NCI-H1436 treated with DMSO at 0.1 percent for 48 hours (cell line): ENCODE measurements at places on chromosomes 16 and 17.

DNA sequence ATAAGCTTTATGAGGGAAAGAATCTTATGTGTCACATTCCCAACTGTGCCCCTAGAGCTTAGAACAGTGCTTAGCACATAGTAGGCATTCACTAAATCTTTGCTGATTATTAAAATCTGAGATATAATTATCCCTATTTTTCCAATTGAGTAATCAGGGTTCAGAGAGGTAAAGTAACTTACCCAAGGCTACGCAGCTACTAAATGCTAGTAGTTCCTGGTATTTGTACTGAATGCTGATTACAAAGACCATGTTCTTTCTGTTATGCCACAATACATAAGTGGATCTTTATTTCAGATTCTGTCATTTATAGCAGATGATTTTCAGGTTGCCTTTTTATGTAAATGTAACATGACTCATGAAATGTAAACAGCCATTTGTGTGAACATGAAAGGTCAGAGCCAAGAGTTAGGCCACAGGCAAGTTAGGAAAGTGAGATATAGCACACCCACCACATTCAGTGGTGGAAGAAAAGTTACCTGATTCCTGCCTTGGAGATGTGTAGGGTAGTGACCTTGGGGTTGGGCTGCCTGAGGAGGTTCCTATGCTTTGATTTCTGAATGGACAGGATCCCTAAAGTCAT, 77.2 kb downstream of the FTO start:
- DNase-seq: no peak

DNA sequence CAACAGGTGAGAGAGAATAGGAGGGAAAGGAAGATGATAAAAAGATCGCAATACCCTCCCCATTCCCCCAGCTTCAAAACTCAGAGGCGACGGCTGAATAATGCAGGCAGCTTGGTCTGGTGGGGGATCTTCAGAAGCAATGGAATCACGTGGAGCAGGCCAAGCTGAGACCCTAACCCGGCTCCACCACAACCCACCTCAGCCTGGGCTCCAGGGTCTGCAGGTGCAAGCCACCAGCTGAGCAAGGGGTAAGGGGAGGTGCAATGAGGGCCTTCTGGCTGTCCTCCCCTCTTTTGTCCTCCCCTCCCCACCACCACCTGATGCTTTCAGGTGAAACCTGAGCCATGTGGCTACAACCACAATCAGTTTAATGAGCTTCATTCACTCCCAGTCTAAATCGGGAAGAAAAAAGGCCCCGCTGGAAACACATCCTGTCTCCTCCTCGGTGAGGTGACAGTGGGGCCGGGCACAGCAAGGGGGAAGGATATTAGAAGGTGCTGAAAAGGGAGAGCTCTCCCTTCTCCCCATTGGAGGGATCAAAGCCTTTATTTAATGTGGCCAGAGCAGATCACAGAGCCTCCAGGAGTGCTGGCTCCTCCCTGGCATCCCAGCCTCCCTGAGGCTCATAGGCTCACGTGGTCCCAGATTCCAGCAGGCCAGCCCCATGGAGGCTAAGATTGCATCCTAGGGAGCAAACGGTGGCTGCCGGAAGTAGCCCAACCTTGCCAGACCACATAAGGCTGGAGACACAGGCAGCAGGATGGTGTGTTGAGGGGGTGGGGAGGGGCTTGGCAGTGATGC, 261.0 kb downstream of the SOX9 start:
- peak; percentile 90 for DNase-seq

- no peak for DNase-seq
Measured at GRCh38 chr16:17369421-17370222, 101.1 kb downstream of the XYLT1 start.

GRCh38 chr16:46885960-46886763, 2.0 kb downstream of the GPT2 start:
- DNase-seq: no peak

GRCh38 chr17:65978871-65979270, 213.1 kb downstream of the CEP112 start:
- DNase-seq: no peak

DNA sequence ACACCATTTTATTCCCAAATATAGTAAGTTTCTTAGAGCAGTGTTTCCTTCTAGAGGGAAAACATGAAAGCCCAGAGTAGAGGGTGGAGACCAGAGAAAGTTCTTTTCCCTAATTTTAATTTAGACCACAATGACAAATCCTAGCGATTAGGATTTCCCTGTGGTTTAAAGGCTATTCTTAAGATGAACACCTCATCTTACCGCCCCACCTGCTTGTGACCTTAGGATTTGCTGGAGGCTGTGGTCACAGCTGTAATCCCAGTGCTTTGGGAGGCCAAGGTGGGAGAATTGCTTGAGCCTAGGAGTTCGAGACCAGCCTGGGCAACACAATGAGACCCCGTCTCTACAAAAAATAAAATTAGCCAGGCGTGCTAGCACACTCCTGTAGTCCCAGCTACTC, 51.1 kb downstream of the GPRC5B start:
- no peak for DNase-seq

DNA sequence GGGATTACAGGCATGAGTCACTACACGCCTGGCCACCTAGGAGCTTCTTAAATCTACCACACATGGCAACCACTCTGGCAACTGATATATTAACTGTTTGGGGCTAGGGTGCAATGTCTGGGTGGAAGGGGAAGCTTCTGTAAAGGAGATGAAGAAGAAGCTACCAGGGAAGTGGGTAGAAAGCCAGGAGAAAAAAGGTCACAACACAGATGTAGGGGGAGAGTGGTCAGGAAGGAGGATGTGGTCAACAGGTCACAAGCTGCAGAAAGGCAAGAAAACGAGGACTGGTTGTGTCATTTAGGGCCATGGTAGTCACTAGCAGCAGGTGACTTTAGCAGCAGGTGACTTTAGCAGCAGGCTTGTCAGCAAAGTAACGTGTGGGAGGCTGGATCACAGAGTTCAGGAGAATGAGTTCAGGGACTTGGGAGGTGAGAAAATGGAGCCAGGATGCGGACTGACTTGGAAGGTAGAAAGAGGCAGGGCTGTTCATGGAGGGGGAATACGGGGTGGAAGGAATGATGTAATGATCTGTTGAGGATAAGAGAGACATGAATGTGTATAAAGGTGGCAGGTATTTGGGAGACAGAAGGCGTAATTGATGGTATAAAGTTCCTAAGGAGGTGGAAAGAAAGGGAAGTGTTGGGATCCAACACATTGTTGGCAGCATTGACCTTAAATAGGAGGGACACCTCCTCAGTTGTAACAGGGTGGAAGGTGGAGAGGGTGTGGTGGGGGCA, 16.3 kb upstream of the WFIKKN2 start:
- no peak for DNase-seq

DNA sequence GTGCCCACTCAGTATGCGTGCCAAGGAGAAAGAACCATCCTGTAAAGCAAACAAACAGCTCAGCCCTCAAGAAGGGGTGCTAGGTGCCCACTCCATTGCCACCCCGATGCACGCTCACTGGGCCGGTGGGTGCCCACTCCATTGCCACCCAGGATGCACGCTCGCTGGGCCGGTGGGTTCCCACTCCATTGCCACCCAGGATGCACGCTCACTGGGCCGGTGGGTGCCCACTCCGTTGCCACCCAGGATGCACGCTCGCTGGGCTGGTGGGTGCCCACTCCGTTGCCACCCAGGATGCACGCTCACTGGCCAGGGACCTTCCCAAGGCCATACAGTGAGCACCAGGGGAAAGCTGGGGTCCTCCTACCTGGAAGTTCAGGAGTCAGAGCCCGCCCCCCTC, 28.1 kb downstream of the HASPIN start:
- DNase-seq: no peak

DNA sequence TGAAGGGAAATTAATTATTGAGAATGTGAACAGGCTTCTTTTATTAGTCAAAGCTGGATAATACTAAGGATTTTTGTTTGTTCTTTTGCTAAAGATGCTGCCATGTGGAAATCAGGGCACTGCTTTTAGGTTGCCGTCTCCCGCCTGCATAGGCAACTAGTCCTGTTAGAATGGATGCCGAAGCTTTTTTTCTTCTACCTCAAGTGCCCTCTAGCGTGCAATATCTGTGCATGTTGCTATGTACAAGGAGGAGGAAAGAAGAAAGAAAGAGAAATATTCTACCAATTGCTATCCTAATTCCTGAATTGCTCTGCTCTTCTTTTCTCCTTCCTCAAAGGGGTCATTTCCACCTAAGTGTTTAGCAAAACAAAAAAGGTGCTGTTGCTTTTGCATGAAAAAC, 5.2 kb upstream of the CDH8 start:
- DNase-seq: peak; percentile 29

GRCh38 chr16:50671644-50672260, 9.4 kb downstream of the SNX20 start:
- no peak for DNase-seq

GRCh38 chr16:2819179-2819938, 2.3 kb downstream of the PRSS21 start:
- no peak for DNase-seq

DNA sequence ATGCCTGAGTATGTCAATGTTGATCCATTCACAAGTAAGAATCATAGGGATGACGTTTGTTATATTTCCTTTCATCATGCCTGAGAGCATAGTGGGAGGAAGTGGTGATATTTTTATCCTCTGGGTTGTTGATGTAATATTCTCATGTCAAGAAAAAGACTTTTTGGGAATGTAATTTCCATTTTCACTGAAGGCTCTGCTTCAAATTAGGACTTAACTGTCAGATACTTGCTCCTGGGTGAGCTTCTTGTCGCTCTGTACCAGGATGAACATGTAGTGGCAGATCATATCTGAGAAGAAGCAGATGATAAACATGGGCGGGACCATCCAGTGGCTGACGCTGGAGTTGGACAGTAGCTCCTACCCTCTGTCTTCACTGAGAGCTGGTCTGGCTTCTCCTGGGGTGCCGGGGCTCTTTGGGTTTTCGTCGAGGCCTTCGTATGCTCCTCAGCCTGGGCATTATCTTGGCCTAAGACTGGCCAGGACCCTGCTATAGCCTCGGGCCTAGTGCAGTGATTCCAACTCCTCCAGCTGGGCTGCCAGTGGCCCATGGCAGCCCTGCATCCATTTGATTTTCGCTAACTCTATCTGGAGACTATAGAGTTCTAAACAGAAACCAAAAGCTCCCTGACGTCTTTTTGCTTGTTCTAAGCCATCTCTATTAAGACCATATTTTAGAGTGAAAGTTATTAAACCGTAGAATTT, 19.7 kb downstream of the CYB5B start:
- DNase-seq: no peak

DNA sequence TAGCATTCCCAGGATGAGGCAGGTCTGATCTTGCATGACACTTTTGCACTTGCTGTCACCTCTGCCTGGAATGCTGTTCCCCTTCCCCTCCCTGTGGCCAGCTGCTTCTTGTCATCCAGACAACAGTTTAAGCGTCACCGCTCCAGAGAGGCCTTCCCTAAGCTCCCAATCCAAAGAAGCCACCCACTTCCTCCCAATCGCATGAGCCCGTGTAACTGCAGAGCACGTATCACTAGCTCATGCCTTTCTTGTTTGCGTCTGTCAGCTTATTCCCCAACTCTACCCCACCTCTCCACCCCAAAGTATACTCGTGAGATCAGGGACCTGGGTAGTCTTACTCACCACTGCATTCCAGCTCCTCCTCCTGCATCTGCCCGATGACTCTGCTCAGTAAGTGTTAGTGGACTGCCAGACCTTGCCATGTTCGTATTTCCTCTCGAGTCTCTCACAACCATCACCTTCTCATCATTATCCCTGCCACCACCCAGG, 92.8 kb downstream of the GAS7 start:
- DNase-seq: no peak

GRCh38 chr16:29745121-29745852, 503 bp downstream of the C16orf54 start:
- no peak for DNase-seq

- no peak for DNase-seq
Measured at GRCh38 chr16:83939266-83939855, 13.7 kb upstream of the OSGIN1 start.

DNA sequence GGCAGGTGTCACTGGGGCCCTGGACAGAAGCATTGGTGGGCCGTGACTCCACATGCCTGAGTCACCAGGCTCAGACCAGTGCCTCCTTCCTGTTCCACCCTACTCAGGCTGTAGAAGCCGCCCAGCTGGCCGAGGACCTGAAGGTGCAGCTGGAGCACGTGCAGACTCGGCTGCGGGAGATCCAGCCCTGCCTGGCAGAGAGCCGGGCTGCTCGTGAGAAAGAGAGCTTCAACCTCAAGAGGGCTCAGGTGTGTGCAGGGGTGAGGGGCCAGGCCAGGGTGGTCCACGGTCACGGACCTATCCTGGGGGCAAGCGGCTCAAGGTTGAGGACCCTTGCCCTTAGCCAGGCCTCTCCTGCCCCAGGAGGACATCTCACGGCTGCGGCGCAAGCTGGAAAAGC, 9.6 kb downstream of the RNF40 start:
- no peak for DNase-seq

DNA sequence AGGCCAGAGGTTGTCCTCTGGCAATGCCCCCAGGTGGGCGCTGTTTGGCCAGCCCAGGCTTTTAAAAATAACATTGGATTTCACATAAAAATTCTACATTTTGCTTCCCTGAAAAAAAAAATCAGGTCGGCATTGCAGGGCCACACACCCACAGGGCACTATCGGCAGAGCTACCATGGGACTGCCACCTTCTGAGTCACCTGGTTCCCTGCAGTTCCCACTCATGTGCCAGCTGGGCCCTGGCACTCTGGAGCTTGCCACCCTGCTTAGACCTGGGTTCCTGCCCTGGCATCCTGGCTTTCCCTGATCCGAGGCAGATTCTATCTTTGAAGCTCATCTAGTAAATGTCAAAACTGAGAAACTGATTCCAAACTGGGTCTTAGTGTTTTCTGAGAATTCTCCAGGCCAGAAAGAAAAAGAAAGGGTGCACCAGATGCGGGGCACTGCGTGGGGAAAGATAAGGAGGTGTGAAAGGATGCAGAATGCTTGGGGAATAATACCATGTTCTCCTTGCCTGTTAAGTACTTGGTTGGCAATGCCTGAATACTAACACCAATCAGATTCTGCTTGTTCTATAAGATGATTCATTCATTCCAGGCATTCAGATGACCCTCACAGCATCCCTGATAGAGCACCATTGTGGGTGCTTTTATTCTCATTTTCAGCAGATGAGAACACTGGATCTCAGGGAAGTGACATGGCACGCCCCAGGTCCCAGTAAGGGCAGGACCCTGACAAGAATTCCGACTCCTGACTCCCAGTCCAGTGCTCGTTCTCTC, 51.8 kb downstream of the RAI1 start:
- DNase-seq: no peak

GRCh38 chr17:8470447-8471047, 34.9 kb downstream of the NDEL1 start:
- DNase-seq: peak; percentile 18

GRCh38 chr16:67482233-67482924, 968 bp downstream of the AGRP start:
- DNase-seq: no peak

GRCh38 chr17:45147581-45148182, 593 bp upstream of the HEXIM1 start:
- DNase-seq: peak; percentile 90

GRCh38 chr16:24257958-24258357, 1.8 kb downstream of the CACNG3 start:
- DNase-seq: no peak

- DNase-seq: no peak
Measured at GRCh38 chr17:39208893-39209292, 8.8 kb downstream of the RPL19 start.

- DNase-seq: no peak
Measured at GRCh38 chr17:17325816-17326215, 22.6 kb downstream of the NT5M start.

GRCh38 chr16:63185235-63185780, 1149.1 kb upstream of the CDH8 start:
- DNase-seq: no peak
